ENCODE measurements at places on chromosomes 1 and 21.

- no peak for DNase-seq
Measured at GRCh38 chr1:46508757-46509156, 19.1 kb downstream of the DMBX1 start.

DNA sequence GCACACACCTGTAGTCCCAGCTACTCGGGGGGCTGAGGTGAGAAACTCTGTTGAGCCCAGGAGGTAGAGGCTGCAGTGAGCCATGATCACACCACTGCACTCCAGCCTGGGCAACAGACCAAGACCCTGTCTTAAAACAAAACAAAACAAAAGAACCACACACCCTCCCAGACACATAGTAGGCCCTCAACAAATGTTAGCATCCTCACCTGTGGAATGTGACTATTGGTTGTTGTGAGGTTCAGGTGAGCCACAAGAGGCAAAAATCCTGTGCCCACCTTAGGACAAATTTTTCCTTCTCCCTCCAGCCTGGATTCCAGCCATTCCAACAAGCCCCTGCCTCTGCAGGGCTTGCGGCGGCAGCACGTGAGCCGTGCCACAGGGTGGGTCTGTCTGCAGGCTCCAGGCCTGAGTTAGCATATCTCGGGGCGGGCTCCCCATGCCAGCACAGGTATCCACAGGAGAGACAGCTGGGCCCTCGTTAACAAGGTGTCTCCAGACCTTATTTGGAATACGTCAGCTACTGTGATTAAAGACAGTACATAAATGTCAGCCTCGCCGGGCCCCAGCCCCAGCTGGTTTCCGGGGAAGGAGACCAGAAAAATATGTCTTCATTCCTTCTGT lies 17.4 kb downstream of the C1QB start:
- peak; percentile 32 for DNase-seq

- DNase-seq: no peak
Measured at GRCh38 chr1:204835737-204836136, 34.9 kb upstream of the NFASC start.

DNA sequence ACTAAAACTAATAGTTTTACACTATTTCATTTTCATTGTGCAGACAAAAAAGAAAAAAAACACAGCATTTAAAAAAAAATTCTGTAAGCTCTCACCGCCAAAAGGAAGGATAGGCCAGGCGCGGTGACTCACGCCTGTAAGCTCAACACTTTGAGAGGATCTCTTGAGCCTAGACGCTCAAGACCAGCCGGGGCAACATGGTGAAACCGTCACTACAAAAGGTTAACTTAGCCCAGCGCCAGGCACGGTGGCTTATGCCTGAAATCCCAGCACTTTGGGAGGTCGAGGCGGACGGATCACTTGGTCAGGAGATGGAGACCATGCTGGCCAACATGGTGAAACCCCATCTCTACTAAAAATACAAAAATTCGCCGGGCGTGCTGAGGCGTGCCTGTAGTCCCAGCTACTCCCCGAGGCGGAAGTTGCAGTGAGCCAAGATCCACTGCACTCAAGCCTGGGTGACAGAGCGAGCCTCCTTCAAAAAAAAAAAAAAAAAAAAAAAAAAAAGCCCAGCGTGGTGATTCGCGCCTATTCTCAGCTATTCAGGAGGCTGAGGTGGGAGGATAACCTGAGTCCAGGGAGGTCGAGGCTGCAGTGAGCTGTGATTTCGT lies 14.3 kb upstream of the SPEN start:
- DNase-seq: peak; percentile 84

DNA sequence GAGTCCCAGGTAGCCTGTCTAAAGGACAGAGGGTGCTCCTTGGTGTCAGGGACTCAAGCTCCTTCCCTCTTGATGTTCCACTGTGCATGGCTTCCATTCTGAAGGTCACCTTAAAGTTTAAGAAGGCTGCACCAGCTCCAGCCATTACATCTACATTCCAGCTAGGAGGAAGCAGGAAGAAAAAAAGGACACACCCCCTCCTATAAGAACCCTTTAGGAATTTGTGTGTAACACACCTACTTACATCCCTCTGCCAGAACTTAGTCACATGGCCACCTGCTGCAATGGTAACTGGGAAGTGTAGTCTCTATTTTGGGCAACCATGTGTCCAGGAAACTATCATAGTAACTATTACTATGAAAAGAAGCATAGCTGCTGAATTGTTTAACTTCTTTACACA lies 161.6 kb upstream of the KLHDC7A start:
- no peak for DNase-seq

GRCh38 chr1:188228623-188229022 lies 1399.9 kb downstream of the PLA2G4A start:
- DNase-seq: no peak

DNA sequence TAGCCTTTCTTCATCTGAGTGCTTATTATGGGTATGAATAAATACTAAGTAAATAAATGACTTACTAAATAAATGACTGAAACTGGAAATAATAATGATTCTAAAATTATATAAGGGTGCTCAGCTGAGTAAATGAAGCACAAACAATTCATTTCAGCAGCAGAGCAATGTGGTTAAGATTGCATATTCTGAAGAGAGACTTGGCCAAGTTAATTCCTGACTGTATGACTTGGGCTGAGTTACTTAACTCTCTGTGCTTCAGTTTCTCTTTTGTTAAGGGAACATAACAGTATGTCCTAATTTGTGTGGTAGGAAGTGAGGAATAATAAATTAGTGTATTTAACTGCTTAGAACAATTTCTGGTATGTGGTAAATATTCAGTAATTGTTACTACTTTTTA lies 19.1 kb downstream of the AGL start:
- no peak for DNase-seq

GRCh38 chr1:232463225-232463624 lies 166.7 kb downstream of the SIPA1L2 start:
- no peak for DNase-seq

DNA sequence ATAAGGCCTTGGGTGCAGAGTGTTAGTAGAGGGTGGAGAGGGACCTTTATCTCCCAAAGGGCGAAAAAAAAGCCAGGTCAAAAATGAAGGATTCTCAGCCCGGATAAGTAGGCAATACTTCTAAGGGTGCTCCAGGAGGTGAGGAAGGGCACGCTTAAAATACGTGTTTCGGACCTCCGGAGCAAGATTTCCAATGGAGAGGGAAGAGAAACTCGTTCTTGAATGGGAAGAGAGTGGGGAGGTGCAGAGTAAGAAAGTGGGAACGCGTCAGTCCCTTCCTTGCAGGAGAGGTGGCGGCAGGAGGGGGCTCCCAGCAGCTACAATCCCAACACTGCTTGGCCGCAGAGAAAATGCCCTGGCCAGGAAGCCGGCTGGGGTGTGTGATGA lies 581 bp downstream of the EFCAB14 start:
- DNase-seq: no peak

DNA sequence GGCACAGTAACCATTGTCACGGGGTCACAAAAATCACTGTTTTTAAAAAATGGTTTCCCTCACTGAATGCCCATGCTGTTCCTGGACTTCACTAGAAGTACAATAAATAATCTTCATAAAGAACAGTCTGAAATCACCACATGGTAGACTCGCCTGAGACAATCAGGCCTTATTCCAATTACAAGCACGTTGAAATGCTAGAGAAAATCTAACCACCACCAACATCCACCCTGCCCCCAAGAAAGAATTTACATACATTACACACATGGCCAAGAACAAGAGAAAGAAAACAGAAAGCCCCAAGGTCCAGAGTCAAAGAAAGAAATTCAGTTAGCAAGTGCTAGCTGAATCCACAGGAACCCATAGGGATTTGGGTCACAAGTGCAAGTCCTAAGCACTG lies 107.0 kb upstream of the ERG start:
- DNase-seq: no peak

DNA sequence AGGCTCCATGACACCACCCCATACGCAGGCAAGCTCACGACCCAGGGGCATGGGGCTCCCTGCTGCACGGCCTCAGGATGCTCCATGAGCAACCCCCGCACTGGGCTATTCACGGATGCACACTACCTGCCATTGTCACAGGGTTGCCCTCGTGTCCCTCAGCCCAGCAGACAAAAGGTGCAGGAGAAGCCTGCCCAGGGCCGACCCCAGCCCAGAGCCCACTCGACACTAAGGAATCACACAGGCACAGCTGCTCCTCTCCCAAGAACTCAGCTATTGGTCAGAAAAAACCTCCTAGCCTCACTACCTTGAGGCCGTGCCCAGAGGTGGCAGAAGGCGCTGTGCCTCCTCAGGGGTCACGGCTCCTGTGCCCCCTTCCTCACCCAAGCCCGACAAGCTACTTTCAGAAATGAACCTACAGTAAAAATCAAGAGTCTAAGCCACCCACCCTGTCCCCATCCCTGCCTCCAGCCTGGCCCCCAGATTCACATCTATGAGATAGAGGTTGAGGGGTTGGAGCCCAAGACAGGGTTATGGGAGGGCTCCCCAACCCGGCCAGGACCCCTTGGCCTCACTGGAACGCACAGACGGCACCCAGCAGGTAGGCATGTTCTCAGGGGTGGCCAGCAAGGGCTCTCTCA lies 6.4 kb upstream of the SPATC1L start:
- no peak for DNase-seq

GRCh38 chr21:9838738-9839642 lies 682.4 kb upstream of the TPTE start:
- no peak for DNase-seq

DNA sequence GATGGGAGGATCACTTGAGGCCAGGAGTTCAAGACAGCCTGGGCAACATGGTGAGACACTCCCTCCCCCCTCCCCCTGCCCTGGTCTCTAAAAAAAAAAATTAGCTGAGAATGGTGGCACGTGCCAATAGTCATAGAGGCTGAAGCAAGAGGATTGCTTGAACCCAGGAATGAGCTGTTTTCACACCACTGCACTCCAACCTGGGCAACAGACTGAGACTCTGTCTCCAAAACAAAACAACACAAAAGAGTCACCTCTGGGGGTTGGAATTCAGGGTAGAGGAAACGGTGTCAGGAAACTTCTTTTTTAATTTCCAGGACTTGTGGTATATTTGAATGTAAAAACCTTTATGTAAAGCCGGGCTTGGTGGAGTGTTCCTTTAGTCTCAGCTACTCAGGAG lies 43.2 kb downstream of the RHOU start:
- no peak for DNase-seq

GRCh38 chr1:8095584-8095983 lies 69.5 kb upstream of the ERRFI1 start:
- no peak for DNase-seq

DNA sequence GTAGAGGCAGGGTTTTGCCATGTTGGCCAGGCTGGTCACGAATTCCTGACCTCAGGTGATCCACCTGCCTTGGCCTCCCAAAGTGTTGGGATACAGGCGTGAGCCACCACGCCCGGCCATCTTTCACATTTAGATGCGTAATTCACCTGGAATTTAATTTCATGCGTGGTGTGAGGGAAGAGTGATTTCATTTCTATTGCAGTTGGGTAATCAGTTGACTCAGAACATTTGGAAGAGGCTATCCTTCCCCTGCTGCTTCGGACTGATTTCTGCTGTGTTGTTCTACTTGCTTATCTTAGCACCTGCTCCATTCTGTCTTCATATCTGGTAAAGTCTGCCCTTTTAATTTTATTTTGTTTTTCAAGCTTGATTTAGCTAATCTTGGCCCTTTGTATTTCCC lies 19.1 kb downstream of the DIP2A start:
- no peak for DNase-seq

GRCh38 chr1:37391211-37392011 lies 83.0 kb upstream of the ZC3H12A start:
- DNase-seq: peak; percentile 66

- DNase-seq: no peak
Measured at GRCh38 chr1:10105484-10105883, 72.7 kb downstream of the UBE4B start.

DNA sequence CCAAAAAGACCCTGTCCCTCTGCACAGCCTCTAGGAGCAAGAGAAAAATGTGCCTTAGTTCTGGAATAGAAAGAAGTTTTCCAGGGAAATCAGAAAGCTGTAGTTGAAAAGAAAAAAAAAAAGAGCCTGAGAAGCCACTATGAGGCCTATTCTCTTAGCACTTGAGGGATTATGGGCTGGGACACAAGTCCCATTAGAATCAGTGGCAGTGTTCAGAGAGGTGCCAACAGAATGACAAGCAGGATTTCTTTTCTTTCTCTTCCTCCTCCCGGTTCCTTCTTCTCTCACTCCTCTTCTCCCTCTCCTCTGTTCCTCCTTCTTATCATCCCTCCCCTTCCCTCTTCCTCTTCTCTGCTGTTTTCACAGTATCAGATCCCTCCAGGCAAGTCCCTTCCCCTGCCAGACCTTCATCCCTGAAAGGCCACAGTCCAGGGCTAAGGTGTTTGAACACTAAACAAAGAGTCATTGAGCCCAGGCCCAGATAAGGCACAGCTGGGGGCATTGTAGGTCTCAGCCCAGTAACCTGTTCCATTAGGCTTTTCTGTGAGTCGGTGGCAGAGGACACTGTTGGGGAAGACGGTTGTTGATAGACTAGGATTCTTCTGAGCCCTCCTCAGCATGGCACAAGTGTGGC lies 64.7 kb upstream of the LPGAT1 start:
- peak; percentile 87 for DNase-seq

- DNase-seq: no peak
Measured at GRCh38 chr1:170521818-170522217, 10.1 kb upstream of the GORAB start.

DNA sequence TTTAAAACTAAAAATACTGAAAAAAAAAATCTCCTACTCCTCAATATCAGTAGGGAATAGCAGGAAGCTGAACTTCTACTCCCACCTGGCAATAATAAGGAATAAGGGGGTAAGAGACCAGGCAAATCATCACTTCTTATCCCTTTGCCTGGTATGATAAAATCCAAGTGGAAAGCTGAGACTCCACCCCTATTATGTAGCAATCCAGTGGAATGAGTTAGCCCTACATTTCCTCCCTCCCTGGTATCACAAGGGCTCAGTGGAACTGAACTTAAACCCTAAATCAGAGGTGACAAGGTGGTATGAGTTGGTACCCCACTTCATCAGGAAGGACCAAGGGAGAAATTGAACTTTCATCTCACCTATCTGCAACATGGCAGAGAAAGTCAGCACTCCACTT lies 25.7 kb downstream of the TRIM33 start:
- no peak for DNase-seq

DNA sequence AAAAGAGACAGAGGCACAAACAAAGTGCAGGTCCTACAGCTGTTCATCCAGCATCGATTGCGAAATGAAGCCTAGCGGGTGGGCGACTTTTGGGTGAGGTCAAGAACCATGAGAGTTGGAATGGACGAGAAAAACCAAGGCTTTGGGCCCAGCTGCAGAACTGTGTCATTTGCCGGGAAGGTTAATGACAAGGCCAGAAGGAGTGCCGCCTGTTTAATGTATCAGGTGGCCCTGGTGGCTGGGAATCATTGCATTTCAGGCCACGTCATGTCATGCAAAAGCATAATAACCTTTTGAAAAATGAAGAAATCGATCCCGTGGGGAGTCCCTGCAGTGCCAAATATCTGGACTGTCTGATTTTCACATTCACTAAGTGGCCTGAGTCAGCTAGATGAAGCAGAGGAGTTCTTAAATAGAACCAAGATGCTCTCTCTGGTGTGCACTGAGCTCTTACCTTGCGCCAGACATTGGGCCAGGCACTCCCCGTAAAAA lies 8.1 kb upstream of the RCC2 start:
- DNase-seq: no peak

- peak; percentile 56 for DNase-seq
Measured at GRCh38 chr21:44415073-44416025, 40.0 kb upstream of the LRRC3 start.
